AG04449 (cell line): ENCODE measurements at places on chromosomes 2 and 18.

- no peak for DNase-seq
Observed at GRCh38 chr2:209808521-209808920, 36.9 kb downstream of the UNC80 start.

GRCh38 chr2:46506131-46506706 lies 26.9 kb downstream of the TMEM247 start:
- no peak for DNase-seq

DNA sequence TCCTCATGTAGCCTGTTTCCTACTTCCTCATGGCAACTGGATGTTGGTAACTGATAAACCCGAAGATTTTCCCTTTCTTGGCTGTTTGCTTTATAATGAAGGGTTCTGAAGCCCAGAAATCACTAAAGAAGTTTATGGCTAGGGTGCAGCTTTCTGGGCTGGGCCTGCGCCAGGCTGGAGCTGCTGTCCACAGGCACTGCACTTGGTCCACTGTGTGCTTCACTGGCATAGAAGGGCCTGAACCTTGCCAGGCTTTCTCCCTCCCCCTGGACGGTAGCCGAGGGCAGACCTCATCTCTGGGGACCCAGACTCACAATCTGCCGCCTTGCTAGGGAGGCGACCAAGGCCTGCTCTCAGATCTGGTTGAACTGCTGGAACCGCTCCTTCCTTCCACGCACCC lies 133.3 kb upstream of the SPRED2 start:
- no peak for DNase-seq

- DNase-seq, result no peak
Observed at GRCh38 chr2:122166820-122167219, 411.4 kb downstream of the TSN start.

GRCh38 chr18:25062720-25063119 lies 289.2 kb downstream of the ZNF521 start:
- DNase-seq, result no peak

- no peak for DNase-seq
Observed at GRCh38 chr18:34972765-34973414, 68.3 kb upstream of the MAPRE2 start.

GRCh38 chr2:238761868-238762267 lies 86.0 kb upstream of the TWIST2 start:
- no peak for DNase-seq
